ENCODE measurements at places on chromosomes 7 and 10.

DNA sequence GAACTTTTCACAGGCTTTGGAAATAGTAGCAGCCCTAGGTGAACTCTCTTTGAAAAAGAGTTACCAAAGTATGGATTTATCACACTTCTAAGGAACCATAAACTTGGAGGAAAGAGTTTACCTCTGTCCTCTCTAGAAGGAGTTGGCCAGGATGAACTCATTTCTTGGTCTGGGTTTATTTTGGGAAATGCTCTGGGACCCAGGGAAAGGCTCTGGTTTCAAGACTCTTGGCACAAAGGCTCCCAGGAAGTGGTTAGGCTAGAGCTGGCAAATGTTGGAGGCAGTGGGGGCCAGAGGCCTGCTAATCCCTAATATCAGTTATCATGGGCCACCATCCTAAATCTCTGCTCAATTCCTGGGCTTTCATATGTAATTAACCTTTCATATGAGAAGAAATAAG is 36.3 kb upstream of the CDK6 start:
- no peak for DNase-seq

DNA sequence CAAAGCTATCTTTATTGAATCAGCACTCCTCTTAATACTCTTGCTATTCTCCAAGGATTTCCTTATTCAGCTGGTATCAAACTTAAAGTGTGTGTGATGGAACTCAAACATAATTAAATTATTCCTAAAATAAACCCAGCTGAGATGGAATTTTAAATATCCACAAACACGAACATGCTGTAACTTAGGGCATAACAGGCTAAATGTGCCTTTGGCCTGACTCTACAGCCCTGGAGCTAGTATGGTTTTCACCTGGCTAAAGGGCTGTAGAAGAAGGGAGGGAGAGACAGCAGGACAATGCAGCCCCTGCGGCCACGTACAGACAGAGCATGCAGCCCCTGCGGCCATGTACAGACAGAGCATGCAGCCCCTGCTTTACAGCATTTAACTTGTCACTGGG is 34.0 kb downstream of the ESYT2 start:
- DNase-seq = no peak

DNA sequence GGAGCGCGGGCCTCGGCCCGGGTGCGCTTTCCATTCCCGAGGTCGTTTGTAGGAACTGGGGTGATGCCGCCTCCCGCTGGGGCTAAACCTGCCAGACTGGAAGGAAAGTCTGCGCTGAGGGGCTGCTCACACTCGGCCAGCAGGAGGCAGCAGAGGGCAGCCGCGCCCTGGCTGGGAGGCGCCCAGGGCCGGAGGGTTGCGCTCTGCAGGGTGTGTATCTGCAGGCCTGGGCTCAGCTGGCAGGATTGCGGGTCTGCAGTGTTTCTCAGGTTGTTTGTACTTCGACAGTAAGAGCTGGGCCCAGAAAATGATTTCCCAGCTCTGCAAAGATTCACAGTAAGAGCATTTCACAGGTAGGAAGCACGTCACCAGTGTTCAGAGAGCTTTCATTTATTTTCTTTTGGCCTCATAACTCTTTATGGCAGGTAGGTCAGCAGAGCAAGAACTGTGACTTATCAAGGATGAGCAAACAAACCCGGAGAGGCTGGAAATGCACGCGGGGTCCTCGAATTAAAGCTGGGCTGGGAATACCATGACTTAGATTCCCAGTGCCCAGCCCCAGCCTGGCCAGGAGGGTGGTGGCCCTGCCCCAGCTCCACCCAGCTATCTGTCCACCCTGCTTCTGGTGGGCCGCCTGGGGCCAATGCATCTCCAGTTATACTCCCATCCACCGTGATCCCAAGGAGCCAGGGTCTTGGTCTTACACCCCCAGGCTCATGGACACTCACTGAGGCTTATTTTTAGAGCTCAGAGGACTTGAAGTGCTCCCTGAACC is 15.2 kb upstream of the PPP2R2D start:
- DNase-seq = peak; percentile 31

GRCh38 chr7:15686295-15686956 is at the start of gene MEOX2:
Gene MEOX2 (minus strand): TSS chr7:15686683. CDS start chr7:15686402, 281 bp downstream.
- peak; percentile 10 for DNase-seq

DNA sequence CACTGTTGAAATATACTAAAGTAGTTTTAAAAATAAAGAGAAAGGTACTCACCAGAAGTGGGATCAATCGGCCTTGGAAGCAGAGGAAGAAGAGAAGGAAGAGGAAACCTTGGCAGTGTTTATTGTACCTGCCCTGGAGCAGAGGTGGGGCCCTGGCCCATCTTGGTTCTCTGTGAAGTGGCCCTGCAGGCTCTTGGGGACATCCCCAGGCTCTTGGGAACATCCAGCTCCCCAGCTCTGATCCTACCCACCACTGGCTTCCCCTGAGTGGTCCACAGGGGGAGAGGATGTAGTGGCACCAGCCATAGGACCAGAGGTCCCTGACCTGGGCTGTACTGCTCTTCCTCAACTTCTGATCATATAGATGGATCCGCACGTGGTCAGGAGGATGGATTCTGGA is 22.3 kb upstream of the RET start:
- no peak for DNase-seq

- no peak for DNase-seq
Measured at GRCh38 chr7:131747658-131748232, 191.3 kb upstream of the PODXL start.

- DNase-seq = no peak
Measured at GRCh38 chr10:125050383-125050782, 108.5 kb downstream of the ZRANB1 start.

- no peak for DNase-seq
Measured at GRCh38 chr10:34889004-34889869, 74.1 kb upstream of the PARD3 start.

DNA sequence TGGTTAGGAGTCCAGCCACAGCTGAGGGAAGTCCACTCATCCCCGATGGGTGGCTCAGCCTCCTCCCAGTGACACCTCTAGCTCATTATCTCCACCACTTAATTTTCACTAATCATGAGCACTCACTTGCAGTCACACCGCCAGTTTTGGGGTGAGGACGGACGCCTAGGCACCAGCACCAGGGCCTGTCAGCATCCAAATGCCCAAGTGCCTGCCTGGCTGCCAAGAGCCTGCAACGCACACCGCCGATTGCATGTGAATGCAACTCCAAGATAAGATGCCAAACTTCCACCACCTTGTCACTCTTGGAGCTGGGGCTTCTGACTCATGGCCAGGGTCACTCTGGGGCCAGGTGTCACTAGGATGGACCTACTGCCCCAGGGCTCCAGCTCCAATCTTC is 24.4 kb upstream of the SMARCD3 start:
- no peak for DNase-seq

GRCh38 chr7:141012044-141012685 is 2.6 kb downstream of the MRPS33 start:
- DNase-seq = peak; percentile 11

DNA sequence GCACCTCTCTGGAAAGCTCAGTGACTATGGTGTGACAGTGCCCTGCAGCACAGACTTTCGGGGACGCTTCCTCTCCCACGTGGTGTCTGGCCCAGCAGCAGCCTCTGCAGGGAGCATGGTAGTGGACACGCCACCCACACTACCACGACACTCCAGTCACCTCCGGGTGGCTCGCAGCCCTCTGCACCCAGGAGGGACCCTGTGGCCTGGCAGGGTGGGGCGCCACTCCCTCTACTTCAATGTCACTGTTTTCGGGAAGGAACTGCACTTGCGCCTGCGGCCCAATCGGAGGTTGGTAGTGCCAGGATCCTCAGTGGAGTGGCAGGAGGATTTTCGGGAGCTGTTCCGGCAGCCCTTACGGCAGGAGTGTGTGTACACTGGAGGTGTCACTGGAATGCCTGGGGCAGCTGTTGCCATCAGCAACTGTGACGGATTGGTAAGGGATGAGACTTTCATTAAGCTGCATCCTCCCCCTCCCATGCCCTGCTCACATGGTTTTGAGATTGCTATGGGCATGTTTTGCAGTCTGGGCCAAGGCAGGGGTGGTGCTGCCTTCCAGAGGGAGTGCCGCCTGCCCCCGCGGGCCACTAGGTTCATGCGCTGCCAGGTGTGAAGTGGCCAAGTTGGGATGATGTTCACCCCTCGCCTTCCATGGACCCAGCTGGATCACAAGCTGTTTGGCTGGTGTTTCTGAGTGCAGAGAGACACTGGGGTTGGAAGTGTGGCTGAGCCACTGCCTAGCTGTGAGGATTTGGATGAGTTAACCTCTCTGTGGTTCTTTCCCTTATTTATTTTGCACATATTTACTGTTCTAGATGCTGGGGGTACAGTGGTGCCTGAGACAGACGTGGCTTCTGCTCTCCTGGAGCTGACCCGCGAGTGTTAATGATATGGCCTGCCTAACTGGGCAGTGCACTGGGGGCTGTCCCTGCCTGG is 2.5 kb downstream of the ADAMTS14 start:
- DNase-seq = no peak

All from hypothalamus (tissue), 51 donors.